ENCODE measurements at places on chromosomes 13 and 19.
A peak's percentile ranks its signal among the peaks of the same experiment; 100 is the strongest.

GRCh38 chr19:16325641-16326400 lies 1.2 kb downstream of the KLF2 start:
- no peak for DNase-seq

GRCh38 chr13:76993021-76993420 lies 1.1 kb downstream of the CLN5 start:
- no peak for DNase-seq

DNA sequence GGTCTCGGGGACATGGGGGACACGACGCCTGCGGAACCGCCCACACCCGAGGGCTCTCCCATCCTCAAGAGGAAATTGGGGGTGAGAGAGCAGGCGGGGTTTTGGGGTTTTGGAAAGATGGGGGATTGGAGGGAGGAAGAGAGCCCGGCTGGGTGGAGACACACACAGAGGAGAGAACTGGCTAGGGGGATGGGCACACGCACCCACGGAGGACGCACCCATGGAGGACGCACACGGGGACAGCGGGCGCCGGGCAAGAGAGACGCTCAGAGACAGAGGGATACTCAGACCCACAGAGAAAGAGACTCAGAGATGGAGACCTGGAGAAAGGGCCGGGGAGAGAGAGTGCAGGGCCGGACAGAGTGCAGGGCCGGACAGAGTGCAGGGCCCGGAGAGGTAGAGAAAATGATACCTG lies 52.1 kb downstream of the MAP4K1 start:
- DNase-seq, result no peak

- no peak for DNase-seq
Observed at GRCh38 chr19:3565139-3565538, 7.6 kb upstream of the HMG20B start.

DNA sequence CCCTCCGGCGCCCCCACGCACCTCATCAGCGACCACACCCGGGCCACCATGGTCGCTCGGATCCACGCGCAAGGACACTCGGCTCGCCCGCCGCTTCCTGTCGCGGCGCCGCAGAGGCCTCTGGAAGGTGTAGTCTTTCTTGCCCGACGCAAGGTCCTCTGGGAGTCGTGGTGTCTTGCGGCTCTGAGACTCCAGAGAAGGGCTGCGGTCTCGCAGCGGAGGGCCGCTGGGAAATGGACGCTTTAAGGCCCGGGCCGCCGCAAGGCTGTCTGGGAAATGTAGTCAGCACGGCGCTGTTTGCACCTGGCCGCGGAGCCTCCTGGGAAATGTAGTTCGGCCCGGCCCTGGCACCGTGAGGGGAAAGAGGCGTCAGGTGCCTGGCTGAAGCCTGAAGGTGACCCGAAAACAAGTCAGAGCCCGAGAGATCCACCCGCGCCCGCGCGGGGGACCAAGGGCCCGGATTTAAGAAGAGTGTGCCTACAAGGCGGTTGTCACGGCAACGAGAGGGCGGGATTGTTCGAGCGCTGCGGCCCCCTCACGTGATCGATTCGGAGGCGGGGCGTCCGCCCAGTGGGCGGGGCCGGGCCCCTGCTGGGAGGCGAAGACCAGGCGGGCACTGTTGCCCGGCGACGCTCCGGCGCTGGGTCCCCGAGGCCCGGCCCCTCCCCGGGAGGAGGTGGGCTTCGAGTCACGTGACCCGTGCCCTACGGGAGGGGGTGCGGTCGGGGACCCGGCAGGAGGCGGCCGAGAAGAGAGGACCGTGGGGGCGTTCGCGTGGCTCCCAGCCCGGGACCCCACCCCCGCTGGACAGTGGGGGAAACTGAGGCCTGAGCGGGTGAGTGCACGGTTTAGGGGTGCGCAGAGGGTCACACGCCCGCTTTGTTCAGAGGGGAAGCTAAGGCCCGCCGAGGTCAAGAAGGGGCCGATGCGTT lies at the start of the genes HSD11B1L and MICOS13:
HSD11B1L (plus strand) TSS at position 591 of the 932 bp plus-strand sequence. CDS start 3,806 bp downstream, outside the sequence.
MICOS13 (minus strand) TSS at position 80 of the 932 bp plus-strand sequence; CDS start at position 50, 30 bp downstream.
- peak; percentile 95 for DNase-seq

GRCh38 chr19:4521888-4522242 lies 3.6 kb upstream of the PLIN4 start:
- DNase-seq, result no peak

- DNase-seq, result no peak
Observed at GRCh38 chr13:110458594-110459365, 102.7 kb downstream of the RAB20 start.

GRCh38 chr13:33109801-33110200 lies 93.6 kb downstream of the KL start:
- no peak for DNase-seq

DNA sequence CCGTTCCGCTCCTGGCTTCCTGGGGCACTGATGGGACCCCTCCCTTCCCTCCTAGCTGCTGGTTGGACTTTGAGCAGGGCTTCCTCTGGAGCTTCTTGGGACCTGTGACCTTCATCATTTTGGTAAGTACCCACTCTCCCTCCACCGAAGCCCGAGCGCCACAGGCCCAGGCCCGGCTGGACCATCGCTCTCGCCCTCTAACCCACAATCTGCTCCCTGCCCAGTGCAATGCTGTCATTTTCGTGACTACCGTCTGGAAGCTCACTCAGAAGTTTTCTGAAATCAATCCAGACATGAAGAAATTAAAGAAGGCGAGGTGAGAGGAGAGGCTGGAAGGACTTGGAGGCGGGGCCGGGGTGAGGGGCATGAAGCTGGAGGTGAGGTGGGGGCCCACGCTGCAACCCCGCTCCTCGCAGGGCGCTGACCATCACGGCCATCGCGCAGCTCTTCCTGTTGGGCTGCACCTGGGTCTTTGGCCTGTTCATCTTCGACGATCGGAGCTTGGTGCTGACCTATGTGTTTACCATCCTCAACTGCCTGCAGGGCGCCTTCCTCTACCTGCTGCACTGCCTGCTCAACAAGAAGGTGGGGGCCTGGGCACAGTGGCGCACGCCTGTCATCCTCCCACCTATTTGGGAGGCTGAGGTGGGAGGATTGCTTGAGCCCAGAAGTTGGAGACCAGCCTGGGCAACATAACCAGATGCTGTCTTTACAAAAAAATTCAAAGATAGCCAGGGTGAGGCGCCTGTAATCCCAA lies 12.3 kb downstream of the DDX39A start:
- DNase-seq, result no peak

DNA sequence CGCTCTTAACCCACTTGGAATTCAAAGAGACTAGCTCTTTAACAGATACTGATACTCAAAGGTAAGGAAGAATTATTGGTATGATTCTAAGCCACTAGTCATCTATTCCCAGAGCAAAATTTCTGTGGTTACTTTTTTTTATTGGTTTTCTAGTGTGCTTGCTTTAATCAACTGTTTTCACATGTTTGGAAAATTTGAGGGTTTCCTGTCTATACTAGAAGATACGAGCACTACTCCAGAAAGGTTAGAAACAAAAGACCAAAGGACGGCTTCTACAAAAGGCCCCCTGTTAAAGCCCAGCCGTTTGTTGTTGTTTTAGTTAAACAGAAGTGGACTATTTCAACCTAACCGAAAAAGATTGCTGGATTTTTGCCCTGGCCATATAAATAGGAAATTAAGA lies 18.5 kb upstream of the LPAR6 start:
- no peak for DNase-seq

GRCh38 chr13:64992314-64992713 lies 2237.8 kb downstream of the PCDH9 start:
- DNase-seq, result no peak

DNA sequence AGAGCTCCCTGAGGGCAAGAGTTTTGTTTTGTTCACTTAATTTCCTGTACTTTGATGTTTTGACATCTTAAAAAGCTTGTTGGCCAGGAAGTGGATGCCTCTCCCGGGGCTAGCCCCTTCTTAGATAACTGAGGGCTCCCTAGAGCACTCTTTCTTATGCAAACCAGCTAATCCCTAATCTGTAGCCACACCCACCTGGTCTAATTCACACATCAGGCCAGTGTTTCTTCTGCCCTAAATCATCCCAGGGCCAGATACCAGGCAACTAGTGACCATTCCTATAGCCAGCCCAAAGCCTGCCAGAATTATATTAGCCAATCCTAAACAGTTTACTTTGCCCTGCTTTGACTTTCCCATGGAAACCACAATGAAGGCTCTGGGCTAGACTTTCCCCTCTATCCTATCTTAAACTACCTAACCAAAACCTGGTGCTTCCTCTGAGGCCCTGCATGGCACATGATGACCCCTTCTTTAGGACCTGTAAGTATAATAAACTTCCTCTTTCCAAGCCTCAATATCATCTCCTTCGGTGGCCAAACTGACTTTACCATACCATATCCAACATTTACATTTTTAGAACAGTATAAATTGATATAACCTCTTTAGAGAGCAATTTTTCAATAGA lies 24.8 kb downstream of the WBP4 start:
- DNase-seq, result no peak

GRCh38 chr19:35328851-35329285 lies at the start of gene CD22:
TSS of gene CD22 (plus strand) at chr19:35329187. CDS start at chr19:35332041, 2,854 bp downstream.
- DNase-seq, result no peak

GRCh38 chr13:72570019-72570418 lies 157.4 kb downstream of the MZT1 start:
- no peak for DNase-seq

GRCh38 chr13:22880741-22881720 lies 299.7 kb upstream of the SGCG start:
- DNase-seq, result no peak

DNA sequence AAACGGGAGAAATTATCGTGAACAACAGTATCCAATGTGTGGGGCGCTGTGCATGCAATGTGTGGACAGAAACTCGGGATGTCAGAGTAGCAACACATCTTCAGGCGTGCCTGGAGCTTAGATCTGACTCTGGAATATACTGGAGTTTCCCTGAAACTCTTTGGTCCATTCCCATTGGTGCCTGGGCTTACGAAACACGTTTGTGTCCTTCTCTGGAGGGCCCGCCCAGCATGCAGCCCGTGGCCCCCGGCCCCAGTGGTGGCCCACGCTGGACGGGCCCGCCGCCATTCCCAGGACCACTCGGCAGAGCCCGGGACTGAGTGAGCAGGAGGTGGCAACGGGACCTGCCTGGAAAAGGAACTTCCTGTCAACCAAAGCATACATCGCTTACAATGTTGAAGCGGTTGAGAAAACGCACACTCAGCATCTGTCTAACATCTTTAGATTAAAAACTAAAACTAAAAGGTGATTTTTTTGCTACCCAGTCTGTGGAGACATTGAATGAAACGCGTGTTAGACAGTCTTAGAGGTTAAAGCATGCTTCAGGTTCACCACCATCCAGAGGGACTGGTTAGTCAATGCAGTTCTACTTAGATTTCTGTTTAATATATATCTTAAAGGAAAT lies 19.3 kb upstream of the TIMM44 start:
- DNase-seq, result no peak

GRCh38 chr19:57515255-57515654 lies 11.9 kb upstream of the ZNF549 start:
- DNase-seq, result no peak

DNA sequence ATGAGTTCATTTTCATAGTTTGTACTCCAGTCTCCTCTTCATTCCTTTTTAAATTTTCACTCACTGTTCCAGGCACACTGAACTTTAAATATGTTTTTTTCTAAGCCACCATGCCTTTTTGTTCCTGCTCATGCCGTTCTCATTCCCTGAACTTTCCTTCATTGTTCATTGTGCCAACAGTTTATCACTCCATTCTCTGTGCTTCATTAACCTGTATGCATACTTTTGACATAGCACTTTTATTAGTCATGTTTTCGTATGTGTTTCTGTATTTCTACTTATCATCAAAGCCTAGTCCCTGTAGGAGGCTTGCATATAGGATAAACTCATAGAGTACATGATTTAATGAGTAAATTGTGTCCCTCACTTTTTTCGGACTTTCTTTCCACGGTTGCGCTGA lies 65.3 kb downstream of the PCDH20 start:
- no peak for DNase-seq
